ENCODE measurements at places on chromosomes 7 and 10.

- no peak for DNase-seq
These were observed 24.9 kb downstream of the RGR start for GRCh38 chr10:84269773-84270172.

DNA sequence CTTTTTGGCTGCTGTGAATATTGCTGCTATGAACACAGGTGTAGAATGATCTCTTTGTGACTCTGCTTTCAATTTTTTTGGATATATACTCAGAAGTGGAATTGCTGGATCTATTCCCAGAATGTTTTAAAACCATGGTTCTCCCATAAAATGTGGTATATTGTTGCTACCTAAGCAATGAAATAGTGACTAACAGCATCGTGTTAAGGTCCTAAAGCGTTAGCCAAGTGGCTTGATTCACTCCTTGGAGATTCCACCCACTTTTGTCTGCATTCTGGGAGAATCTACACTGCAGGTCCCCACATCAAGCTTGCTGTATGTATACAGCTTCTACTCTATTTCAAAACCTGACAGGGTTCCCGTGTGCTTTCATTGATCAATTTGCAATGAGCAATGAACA, 105.6 kb downstream of the CDK6 start:
- DNase-seq: no peak

GRCh38 chr7:13189668-13190067, 502.2 kb downstream of the ARL4A start:
- DNase-seq: no peak

DNA sequence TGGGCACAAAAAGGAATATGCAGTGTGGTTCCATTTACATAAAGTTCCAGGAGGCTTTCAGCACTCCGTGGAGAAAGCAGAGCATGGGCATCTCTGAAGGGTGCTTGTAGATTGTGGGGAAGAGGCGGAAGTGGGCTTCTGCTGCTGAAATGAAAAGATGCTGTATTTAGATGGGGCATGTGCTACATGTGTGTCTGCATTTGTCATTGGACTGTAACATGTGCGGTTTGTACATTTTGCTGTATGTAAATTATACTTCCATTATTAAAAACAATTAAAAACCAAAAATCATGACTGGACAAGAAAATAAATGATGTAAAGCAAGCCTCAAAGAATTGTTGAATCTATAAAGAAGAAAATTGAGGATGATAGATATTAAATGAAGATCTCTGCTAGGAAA, 334.0 kb downstream of the WDR37 start:
- DNase-seq: no peak

DNA sequence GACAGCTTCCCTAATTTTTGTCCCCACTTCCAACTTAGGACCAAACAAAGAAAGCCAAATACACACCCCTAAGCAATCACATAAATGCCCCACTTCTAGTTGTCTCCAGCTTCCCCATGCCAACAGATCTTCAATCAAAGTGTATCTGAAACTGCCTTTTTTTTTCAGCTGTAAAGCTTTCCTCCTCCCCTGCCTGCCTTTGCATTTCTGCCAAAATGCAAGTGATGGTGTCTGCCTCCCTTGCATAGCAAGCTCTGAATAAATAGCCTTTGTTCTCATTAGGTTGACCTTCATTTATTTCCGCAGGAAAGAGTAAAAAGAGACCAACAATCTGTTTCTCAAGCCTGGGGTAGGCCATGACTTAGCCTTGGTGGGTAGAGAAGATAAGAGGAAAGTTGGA, 459.4 kb downstream of the GPAM start:
- DNase-seq: no peak

GRCh38 chr10:101858723-101859500, 15.3 kb upstream of the KCNIP2 start:
- no peak for DNase-seq

- DNase-seq: no peak
These were observed 462.3 kb downstream of the PHTF2 start for GRCh38 chr7:78260826-78261225.

DNA sequence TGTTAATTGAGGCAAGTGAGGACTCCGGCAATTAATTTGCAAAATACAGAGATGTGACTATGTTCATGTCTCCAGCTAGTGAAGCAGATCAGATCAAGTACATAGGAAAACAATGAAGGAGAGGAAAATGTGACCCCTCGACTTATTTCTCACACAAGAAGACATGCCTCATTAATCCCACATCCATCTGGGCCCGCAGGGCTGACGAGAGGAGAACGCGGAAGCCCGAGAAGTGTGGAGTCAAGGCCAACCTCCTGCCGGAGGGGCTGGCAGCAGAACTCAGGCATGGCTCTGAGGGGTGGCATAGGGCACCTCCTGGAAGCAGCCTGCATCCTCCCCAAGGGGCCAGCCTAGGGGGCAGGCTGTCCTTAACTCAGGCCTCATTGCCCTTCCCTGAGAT, 54.4 kb downstream of the ZNF503 start:
- no peak for DNase-seq

DNA sequence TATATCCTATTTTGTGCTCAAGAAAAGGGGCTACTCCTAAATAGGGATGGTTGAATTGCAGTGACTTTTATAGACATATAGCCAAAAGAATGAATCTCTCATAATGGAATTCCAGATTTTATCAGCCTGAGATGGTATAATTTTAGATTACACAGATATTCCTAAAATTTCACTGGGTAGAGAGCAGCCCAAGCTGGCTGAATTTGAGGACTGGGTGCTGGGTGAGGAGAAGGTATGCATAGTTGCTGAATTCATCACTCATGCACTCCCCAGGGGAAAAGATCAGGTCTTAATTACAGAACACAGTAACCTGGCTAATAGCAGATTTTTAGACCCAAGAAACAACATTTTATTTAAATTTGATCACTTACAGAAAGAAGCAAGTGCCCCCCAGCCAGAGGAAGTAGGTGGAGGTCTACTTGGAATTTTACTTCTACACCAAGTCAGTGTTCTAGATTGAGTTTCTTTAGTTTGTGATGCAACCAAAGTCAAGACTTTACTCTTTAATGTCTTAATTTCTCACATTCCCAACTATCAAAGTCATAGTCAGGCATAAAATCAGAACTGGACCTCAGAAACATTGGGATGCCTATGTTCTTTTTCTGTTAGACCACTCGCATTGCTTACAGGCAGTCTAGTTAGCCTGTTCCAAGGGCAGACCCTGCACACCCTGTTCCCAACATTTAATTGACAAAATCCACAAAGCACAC, 337.4 kb upstream of the PODXL start:
- no peak for DNase-seq

DNA sequence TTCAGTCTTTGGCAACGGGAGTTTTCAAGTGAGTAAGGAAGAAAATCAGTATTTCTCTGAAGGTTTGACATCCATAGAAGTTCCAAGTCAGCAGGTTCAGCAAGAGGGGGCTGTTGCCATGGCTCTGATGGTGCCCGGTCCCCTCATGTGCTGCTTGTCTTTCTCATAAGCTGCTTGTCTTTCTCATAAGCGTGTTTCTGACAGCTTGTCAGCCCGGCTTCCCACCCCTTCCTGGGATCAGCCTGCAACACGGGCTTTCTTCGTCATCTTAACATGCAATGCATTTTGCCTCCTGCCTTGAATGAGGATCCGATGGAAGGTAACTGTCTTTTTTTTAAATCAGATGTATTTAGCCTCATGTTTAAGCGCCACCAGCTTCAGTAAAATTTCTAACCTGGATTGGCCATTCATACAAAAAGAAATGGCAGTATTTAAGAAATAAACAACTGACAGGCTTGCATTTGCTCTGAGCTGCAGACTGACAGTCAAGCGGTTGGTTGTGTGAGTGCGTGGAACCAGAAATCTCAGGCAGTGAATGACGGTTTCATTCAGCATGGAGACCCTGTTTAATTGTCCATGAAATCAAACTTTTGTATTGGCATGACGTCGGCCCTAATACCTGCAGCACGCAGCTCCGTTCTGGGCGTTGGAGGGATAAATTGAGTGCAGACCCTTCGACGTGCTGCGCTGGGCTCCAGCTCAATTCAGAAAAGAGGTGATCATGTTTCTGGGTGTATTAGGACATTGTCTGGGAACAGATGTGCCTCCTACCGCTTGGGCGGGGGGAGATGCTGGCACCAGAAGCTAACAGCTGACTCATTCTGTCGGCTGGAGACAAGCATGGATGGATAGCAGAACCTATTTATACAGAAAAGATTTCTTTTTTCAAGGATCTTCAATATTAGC, 454.7 kb upstream of the FOXK1 start:
- DNase-seq: no peak

DNA sequence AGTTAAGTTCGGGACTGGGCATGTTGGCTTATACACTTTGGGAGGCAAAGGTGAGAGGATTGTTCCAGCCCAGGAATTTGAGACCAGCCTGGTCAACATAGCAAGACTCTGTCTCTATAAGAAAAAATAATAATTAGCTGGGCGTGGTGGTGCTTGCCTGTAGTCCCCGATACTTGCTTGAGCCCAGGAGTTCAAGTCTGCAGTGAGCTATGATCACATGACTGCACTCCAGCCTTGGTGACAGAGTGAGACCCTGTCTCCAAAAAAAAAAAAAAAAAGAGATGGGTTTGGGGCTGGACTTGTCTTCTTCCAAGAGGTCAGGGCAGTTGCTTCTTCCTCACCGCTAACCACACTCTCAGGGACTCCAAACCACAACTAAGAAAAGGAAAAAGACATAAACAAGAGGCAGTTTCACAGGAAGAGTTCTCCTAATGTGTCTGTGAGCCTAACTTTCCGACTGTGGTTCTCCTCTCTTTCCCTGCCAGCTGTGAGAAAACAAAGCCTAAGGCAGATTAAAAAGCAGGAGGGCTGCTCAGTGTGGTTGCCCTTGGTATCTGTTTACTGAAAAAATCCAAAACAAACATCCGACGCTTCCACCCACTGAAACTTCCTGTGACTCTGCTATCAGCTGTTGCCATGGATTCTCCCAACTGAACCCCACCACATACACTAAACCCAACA, 2.4 kb upstream of the SERPINE1 start:
- DNase-seq: peak; percentile 84

GRCh38 chr10:92810934-92811532, 37.3 kb upstream of the EXOC6 start:
- DNase-seq: no peak

DNA sequence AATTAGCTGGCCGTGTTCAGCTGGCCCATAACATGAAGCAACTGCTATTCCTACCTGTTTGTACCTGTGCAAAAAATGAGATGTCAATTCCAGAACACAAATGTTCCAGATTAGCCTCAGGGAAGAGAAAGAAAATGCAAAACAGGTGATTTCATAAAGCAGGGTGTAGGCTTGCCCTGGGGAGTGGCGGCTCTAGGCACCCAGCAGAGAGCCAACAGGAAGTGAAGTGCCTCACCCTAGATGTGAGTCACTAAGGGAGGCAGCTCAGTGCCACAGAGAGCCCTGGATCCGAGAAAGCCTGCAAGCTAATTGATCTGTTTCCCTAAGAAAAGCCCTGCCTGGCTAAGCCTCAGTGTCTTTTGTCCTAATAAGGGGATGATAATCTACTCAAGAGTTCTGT, 240.0 kb downstream of the ARHGAP21 start:
- no peak for DNase-seq

DNA sequence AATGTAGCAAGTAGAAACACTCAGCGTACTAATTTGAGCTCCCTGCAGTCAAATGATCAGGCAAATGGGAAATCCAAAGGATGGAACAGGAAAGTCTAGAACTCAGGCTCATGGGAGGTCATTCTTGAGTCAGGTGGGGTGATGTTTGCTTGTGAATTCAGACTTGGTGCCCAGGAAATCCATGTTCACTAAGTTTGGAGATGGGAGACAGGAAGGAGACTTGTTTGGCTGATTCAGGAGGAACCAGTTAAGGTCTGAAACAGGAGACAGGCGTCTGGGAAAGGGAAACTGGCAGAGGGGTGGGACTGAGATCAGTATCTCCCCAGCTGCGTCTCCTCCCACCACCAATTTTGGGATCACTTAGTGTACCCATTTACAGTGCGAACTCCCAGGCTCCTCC, 38.4 kb upstream of the ZNF438 start:
- DNase-seq: no peak

- no peak for DNase-seq
These were observed 108.9 kb upstream of the PCBD1 start for GRCh38 chr10:70997236-70997635.

DNA sequence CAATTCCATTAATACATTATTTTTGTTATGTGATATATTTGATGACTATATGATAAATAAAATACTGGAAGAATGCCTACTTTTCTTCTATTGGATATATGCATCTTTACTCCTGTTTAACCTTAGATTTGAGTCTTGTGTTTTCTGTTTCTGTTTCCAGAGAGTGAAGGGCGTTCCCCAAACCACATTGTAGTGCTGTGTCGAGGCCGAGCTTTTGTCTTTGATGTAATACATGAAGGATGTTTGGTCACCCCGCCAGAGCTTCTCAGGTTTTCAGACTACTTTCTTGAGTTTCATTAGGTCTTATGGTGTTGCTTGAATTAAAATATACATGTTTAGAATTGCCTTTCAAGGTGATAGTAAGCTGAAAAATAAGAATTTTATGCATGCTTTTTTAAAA, 23.8 kb downstream of the CROT start:
- no peak for DNase-seq

GRCh38 chr10:13681528-13681927, 94.8 kb downstream of the PRPF18 start:
- no peak for DNase-seq

- no peak for DNase-seq
These were observed 109.0 kb downstream of the SVIL start for GRCh38 chr10:29525762-29526161.

DNA sequence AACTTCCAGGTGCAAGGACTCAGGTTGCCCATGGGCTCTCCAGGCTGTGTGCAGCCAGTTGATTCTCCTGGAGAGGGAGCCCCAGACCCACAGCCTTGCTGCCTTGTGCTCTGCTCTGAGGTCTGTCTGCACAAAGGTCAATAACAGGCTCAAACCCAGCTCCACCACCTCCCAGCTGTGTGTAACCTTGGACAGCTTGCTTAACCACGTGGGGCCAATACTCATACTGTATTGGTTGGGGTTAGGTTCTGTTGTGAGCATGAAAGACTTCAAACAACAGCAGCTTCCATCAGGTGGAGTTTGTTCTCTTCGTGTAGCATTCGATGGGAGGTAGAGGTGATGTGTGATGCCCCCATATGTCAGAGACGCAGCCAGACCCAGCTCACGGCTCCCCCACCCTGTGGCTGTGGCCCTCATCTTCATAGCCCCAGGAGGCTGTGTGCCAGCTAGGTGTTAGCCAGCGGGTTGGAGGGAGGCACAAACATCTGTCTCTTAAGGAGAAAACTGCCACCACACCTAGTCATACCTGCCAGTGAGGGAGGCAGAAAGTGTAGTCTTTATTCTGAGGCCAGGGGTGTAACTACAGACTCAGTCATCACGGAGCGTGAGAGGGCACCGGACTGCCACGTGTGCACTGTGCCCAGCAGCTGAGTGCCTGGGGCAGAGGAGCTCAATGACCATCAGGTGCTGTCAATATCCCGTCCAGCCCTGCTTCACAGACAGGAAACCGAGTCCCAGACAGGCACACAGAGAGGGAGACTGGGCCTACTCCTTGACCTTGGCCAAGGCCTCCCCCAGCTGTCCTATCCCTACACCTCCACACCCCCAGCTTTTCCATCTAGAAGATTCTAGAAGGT, 8.1 kb upstream of the POLD2 start:
- peak; percentile 96 for DNase-seq

DNA sequence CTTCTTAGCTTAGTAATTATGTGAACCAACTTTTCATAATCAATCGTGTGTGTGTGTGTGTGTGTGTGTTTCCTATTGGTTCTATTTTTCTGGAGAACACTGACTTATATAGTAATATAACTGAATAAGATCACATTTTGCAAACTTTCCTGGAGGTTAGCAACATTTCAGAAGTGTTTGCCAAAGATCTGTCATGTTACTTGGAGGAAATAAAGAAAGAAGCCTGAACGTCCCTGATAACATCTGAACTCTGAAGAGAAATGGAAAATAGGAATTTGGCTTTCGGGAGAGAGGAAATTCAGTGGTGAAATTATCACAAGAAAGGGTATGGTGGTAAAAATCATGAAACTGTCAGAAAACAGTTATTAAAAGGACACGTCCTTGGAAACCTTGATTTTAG, 984.4 kb upstream of the AUTS2 start:
- no peak for DNase-seq
